ENCODE measurements at places on chromosomes 5 and 9.

GRCh38 chr9:2413160-2413805, 208.3 kb upstream of the VLDLR start:
- no peak for DNase-seq

- no peak for DNase-seq
Measured at GRCh38 chr9:26606756-26607155, 285.8 kb downstream of the CAAP1 start.

DNA sequence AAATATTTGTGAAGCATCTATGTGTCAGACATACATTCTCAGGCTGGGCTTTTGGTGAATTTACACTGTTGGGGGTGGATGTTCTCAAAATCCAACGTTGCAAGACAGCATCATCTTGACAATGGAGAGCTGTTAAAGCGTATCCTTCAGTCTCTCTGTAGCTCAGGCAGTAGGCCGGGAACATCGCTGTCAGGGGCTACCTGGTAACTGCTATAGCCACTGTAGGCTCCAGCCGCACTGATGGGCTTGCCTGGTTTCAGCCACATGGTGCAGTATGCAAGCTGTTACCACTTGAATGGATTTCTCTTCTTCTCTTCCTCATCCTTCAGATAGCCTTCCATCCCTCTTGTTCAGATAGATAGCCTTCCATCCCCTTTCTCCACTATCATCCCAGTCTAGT, 51.7 kb downstream of the DRD1 start:
- no peak for DNase-seq

DNA sequence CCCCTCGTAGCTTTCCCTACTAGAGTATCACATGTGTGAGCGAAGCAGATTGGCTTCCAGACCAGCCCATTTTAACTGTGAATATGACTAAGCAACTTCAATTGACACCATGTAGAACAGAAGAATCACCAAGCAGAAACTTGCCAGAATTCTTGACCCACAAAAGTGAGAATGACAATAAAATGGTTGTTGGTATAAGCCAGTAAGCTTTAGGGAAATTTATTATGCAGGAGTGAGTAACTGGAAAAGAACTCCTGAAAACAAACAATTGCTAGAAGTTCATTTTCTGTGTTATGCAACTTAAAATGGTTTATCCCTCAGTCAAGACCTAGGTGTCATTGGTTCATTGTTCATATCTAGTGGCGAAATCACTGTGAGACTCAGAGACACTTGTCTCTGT, 303.1 kb downstream of the DMRT2 start:
- DNase-seq: no peak

DNA sequence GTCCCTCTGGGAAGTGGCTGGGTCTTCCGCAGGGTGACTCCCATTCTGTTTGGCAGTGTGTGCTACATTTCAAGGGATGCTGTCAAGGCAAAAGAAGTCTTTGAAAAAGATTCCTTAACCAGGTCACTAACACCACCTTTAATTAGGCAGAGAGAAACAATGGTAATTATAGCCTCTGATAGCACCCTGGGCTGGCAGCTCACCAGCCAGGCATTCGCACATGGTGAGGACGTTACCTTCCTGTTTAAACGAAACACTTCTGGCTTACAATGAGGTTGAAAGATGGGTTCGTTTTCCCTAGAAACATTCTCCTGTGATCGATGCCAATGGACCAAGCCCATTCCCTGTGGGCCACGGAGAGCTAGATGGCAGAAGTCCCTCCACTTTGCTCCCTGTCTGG, 230.1 kb upstream of the PANK3 start:
- DNase-seq: no peak

DNA sequence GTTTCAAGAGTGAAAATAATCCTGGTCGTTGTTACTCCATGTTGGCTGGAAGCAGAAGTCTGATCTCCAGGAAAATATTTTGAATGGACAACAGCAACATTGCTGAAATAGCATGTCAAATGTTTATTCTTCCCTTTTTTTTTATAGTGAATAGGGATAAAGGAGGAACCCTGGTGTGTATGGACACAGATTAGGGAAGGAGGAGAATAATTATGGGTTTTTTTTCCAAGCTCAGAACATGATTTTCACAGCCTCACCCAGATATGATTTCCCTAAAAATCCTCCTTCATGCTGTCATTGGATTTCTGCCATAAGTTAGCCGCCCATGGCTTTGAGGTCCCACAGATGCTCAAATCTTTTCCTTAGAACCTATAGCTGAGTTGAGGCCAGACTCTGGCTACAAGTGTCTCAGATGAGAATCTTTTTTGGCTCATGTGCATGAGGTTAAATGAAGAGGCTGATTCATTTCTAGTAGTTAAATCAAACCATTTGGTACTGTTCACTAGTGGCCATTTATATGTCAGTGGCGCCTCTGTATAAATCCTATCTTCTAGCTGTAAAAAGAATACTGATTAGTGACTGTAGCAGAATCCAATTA, 65.5 kb upstream of the LIFR start:
- no peak for DNase-seq

GRCh38 chr5:163503106-163504078, 2.0 kb upstream of the MAT2B start:
- peak; percentile 61 for DNase-seq
